Glutamatergic neuron (in vitro differentiated cells): ENCODE measurements at places on chromosomes 11 and 22. TPM values are rescaled to one million over a fixed set of nuclear protein-coding genes. Genes with fewer than 3 reads are reported as not detected.

- no peak for DNase-seq
Measured at GRCh38 chr22:30279046-30279788, 10.1 kb downstream of the CASTOR1 start.

GRCh38 chr11:72782081-72782920 lies 11.5 kb downstream of the STARD10 start:
- no peak for DNase-seq

The CACNA1I gene
- 0.12 TPM for total RNA-seq

The GAL3ST1 gene
- 1.8 TPM for total RNA-seq

DNA sequence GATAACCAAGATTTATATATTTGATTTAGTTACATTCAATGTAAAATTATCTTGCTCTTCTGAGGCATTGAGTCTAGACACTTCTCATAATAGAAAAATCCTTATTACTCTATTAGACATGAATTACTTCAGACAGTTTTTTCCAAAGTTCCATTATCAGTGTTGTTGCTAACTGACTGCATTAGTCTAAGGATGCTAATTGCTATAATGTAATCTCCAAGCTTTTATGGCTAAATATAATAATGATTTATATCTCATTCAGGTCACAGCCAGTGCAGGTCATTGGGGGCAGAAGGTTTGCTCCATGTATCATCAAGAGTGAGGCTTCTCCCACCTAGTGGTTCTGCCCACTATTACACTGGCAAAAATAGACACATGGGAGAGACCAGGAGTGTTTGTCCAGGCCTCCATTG lies 377.2 kb upstream of the DDI1 start:
- DNase-seq = no peak

The ZNF280B gene
- 1.8 TPM for total RNA-seq

The OR4C46 gene
- not detected for total RNA-seq

DNA sequence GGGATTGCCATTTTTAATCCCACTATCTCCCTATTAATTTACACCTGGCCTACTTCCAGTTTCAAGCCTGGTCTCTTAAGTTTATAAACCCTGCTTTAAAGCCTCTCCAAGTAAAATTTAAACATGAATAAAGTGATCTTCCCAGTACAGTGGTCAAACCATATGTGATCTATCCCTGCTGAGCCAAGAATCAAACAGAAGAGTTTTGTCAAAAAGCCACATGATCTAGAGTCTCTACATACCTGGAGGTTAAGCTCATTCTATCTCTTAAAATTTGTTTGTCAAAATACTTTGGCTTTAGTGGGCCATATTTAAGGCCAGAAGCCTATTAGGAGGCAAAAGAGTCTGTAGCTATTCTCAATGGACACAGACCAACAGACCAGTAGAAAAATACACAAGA lies 42.9 kb upstream of the DDI1 start:
- no peak for DNase-seq

DNA sequence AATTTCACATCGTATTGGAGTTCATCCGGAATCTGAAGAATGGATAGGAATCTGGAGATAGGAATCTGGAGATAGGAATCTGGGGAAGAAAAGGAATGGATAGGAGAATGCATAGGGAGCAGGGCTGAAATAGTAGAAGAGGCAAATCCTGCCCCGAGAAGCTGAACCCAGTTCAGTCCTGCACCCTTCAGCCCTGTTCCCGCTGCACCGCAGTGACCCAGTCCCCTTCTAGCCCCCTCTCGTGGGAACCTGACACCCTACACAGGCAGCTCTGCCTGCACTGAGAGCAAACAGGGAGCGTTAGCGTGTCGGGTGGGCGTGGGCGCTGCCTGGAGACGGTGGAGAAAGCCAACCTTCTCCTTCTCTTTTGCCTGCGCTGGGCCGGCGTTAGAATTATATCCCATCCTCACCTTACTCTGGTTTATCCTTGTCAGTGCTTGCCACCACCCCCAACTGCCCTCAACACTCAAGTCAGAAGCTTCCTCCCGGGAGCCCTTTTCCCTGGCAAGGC lies 1.0 kb upstream of the CCKBR start:
- DNase-seq = no peak

DNA sequence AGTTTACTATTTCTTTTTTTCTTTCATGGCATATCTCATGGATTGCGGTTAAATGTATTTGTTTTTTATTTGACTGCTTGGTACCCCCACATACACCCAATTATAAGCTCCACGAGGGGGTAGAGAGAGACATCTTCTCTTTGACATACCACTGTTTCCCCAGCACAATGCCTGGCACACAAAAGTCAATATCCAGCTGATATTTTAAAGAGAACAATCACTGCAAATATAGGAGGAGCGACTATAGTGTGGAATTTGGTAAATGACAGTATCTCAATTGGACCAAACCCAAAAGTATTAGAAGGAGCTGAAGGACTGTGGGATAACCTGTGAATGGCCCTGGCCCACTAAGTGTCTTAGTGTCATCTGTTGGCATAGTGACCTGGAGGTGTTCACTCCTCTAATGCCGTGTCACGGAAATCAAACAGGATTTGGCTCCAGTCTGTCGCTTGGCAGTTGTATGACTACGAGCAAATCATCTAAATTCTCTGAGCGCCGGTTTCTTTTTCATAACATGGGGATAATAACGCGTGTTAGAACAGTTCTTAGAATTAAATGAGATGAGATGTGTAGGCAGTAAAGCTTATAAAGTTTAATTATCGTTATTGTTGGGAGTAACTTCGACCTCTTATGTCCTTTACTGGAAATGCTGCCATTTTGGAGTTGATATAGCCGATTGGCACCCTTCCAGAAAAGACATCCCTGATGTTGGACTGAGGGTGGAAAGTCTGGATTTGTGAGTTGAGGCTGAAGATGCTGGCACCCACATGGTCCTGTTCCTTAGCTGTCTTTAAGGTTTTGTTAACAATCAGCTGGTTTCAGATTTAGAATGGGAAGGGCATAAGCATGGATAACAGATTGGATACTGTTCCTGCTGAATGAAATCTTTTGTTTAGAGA lies 144.5 kb downstream of the DBX1 start:
- DNase-seq = no peak

GRCh38 chr11:85947431-85948272 lies 92.5 kb downstream of the CCDC83 start:
- DNase-seq = no peak

DNA sequence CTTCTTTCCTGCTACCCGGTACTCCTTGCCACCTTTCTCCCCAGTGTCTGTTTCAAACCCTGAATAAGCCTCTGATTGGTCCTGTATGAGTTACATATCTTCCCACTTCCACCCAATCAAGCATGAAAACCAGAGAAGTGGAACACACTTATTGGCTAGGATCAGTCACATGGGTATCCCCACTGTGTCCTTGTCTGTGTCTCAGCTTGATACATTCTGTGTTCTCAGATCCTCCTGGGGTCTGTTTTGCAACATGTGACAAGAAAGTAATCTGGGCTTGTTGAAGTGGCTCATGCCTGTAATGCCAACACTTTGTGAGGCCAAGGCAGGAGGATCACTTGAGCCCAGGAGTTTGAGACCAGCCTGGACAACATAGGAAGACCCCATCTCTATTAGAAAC lies 23.9 kb downstream of the MCHR1 start:
- no peak for DNase-seq

- no peak for DNase-seq
Measured at GRCh38 chr11:587546-587945, 11.3 kb downstream of the PHRF1 start.

DNA sequence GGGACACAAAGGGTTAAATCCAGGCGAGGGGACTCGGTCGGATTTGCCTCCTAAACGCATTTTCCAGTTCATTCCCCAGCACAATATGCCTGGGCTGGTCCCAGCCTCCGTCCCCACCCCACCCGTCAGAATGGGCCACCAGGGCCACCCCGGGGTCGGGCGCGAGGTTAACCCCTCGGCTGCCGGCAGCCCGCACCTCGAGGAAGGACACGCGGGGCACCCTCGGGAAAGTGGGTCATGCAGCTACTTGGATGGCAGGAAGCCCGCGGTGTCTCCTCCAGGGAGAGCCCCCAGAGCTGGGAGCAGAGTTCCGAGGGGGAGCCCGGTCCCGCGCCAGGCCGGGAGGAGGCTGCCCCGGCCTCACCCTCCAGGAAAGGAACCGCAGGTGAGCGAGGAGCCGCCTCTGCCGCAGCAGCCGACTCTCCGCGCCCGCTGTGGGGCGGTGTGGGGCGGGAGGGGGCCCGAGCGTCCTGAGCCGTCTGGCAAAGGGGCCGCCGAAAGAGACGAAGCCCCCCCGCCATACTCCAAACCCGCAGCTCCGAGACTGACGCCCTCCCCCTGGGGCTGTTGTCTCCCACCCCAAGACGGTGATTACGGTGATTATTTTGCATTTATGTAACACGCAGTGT lies 1.4 kb downstream of the NECTIN1 start:
- peak; percentile 51 for DNase-seq

DNA sequence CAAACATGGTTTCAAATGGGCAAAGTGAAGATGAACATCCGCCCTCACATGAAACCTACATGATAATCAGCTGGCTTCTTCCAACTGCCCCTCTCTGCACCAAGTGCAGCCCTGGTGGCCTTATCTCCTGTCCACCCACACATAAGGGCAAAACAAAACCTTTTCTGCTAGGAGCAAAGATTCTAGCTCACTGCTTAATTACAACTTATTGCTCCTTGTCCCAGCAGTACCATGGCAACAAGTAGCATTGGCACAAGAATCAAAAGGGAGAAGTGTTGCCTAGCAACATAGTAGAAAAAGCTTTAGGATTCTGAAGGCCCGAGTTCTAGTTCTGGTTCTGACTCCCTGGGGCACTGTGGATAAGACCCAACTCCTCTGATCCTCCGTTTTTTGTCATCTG lies 68.7 kb upstream of the BMAL1 start:
- no peak for DNase-seq

DNA sequence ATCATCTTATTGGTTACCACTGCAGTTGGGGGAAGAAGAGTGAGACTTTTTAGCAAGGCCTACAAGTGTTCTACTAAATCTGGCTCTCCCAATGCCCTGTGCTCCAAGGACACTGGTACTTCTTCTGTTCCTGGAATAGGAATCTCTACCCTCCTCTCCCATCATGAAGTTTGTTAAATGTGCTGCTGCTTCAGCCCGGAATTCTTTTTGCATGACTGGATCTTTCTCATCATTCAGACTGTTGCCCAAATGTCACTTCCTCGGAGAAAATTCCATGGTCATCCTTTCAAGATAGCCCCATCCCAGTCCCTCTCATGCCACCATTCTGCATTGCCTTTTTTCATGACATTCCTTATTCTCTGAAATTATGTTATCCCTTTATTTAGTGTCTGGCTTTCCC lies 400.8 kb downstream of the SOX6 start:
- DNase-seq = no peak

DNA sequence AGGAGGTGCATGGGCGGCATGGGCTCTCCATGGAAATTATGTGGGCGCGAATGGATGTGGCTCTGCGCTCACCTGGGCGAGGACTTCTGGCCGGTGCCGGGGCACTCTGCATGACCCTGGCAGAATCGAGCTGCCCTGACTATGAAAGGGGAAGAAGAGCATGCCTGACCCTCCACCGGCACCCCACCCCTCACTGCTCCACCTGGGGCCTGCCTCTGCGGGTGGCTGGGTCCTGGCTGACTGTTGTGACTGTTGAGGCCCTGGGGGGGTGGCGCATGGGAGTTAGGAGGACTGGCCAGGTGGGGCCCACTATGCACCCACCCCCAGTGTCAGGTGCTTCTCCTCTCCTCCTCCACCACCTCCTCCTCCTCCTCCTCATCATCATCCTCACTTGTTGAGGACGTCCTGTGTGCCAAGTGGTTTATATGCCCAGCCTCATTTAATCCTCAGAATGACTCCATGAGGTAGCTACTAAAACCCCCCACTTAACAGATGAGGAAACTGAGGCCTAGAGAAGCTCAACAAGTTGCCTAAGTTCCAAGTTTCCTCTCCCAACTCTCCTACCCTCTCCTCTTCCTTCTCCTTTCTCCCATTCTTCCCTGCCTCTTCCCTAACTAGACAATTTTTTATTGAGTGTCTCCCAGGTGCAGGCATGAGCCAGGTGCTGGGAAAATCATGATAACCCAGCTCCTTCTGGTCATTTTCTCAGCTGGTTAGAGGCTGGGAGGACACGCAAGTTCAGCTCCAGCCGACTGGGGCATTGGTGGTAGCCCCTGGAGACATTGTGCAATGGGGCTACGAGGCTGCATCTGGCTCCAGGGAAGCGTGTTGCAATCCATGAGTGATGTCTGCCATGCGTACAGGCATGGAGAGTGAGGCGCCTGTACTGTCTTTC lies 2.3 kb downstream of the MYEOV start:
- no peak for DNase-seq

- DNase-seq = no peak
Measured at GRCh38 chr22:28855355-28856094, 27.8 kb upstream of the ZNRF3 start.

- DNase-seq = no peak
Measured at GRCh38 chr11:96306933-96307775, 35.8 kb downstream of the MAML2 start.

GRCh38 chr11:96149743-96150555 lies 193.0 kb downstream of the MAML2 start:
- no peak for DNase-seq

DNA sequence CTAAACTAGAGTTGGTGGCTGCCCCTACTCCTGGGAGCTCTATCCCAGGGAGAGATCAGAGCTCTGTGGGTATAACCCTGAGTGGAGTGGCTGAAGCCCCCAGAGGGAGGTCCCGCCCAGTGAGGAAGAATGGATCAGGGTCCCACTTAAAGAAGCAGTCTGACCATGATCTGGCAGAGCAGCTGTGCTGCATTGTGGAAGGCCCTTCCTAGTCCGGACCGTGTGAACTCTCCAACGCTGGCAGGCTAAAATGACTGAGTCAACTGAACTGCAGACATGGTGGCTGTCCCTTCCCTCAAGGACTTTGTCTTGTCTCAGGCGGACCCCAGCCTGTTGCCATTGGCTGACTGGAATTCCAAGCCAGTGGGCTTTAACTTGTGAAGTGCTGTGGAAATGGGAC lies 494.2 kb downstream of the FAM181B start:
- DNase-seq = no peak

The ADAMTS8 gene
- total RNA-seq = 0.32 TPM

DNA sequence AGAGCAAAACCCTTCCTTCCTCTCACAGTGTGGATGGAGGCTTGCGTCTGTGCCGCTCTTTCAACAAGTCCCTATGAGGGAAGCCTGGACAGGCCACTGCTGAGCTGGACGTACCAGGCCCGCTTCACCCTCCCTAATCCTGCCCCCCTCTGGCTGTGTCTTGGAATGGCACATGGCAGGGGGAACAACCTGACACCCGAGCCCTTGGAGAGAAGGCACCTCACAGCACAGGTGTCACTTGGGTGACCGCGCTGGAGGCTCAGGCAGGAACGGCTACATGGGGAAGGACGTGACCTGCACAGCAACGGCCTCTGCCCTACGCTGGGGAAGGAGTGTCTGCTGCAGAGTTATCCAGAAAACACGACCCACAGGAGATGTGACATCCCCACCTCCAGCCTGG lies 11.0 kb downstream of the CARS1 start:
- no peak for DNase-seq

DNA sequence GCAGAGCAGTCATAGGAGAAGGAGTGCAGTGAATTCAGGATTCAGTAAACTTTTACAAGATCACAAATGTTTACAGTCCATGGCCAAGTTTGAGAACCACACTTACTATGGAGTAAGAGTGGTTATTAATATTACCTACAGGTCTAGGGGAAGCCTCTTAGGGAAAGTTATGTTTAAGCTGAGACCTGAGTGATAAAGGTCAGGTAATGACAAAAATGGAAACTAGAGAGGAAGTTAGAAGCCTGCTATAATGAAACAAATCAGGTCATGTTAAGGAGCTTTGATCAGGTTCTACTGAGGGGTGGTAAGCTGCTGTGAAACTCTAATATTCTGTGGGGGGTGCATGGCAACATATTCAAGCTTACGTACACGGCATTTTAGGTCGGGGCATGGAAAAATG lies 32.5 kb upstream of the SLC22A9 start:
- no peak for DNase-seq

The ME3 gene
- 12.4 TPM for total RNA-seq
